M059J (cell line): ENCODE measurements at places on chromosomes 2 and 18. TPM values are rescaled to one million over a fixed set of nuclear protein-coding genes. Genes with fewer than 3 reads are reported as not detected.

- peak; percentile 3 for DNase-seq
These were observed 794.9 kb upstream of the ACVR2A start for GRCh38 chr2:147049957-147050356.

DNA sequence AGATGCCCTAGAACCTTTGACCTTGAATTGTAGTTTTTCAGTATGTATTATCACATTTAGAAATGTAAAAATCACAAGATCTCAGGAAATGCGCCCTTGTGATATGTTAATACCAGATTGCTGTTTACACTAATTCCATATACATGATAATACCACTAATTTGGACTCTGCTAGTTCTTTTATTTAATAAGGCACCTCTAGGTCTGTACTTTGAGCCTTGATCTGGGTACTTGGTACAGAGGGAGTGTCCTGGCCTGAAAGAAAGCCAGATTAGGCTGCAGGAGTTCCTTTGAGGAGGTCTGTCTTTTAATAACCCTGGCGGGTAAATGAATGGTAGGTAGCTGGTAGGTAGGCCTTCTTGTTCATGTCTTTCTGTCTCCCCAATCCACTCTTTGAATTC, 26.3 kb downstream of the PLEKHA3 start:
- no peak for DNase-seq

- peak; percentile 74 for DNase-seq
These were observed 49.8 kb downstream of the FBLN7 start for GRCh38 chr2:112187805-112188596.

The CDK15 gene
- 7.0 and 17.6 TPM in 2 replicates for total RNA-seq

The SPP2 gene
- total RNA-seq, result 0.27 TPM in 1 of 2 replicates, not detected in the other

The FAM237A gene
- total RNA-seq, result not detected in 2 replicates
